ENCODE measurements at places on chromosomes 16 and 17.

DNA sequence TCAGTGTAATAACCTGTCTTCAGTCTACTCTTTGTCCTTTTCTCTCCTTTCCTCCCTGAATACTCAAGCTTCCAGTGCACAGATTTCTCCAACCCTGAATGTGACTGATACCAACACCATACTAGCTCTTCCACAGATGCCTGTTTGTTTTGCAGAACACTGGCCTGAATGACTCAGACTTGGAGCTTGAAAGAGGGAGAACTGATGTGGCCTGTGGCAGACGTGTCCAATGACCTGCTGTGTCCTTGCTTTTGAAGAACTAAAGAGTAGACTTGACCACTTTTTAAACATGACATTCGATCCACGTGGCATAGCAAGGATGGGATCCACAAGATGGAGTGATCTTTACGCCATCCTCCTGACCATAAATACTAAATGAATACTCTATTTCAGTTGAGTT lies 361.0 kb downstream of the WWOX start:
- DNase-seq, result no peak

DNA sequence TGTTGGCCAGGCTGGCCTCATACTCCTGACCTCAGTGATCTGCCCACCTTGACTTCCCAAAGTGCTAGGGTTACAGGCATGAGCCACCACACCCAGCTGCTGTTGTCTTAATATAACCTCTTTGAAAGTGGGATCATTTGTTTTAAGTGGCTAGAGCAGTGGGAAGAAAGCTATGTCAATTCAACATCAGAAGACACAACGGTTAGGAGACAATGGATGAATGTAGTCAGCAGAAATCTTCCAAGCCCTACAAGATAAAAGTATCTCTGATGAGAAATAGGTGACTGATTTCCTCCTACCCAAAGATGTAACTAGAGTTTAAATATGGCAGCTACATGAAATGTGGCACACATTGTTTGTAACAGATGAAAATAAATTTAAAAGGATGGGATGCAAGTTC lies 20.0 kb upstream of the TRIM25 start:
- DNase-seq, result no peak

- DNase-seq, result no peak
These were observed 197.3 kb upstream of the PMFBP1 start for GRCh38 chr16:72369274-72369673.

- DNase-seq, result no peak
These were observed 37.5 kb upstream of the GSG1L start for GRCh38 chr16:28100810-28101532.

DNA sequence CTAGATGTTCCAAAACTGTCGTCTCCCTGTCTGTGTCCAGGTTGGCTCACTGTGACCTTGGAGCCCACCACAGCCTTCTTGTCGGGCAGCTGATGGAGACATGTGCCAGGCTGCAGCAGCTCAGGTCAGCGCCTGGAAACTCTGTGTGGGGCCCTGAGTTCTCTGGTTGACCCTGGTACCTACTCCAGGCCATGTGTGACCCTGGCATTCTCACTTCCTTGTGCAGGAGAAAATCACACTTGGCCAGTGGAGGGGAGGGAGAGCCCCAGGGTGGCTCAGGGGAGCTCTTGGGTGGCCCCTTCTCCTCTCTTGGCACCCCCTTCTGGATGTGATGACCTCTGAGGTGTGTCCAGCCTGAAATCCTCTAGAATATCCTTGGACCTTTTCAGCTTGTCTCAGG lies 25.0 kb upstream of the CPNE2 start:
- no peak for DNase-seq

GRCh38 chr16:19715566-19715965 lies 2.5 kb downstream of the KNOP1 start:
- no peak for DNase-seq

DNA sequence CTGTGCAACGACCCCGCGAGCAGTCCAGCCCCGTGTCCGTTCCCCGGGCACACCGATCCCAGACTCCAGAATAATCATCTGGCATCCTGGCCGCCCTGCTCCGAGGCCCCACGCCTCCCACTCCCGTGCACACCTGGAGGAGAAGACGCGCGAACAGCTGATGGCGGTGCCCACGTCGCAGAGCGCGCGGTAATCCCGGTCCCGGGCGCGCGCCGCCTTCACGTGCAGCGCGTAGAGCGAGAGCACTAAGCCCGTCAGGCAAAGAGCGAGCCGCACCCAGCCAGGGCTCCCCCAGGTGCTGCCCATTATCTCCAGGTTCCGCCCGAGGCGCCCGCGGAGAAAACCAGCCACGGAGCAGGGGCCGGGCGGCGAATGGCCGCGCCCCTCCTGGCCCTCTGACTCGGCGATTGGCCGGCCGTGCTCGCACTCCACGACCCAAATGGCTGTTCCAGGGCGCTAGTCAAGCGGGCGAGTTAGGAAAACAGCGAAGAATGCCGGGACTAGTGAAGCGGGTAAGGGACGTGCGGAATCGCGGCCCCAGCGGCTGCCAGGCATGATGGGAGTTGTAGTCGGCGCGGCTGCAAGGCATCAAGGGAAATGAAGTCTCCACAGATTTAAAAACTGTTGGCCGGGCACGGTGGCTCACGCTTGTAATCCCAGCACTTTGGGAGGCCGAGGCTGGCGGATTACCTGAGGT lies at the start of gene VKORC1:
Gene VKORC1, minus strand, starts transcription at position 374 of the 697 bp plus-strand sequence. Its CDS starts 68 bp downstream, at position 306.
- peak; percentile 72 for DNase-seq

All from mesothelial cell of epicardium (in vitro differentiated cells).